ENCODE measurements at places on chromosomes 11 and 22. TPM values are rescaled to one million over a fixed set of nuclear protein-coding genes. Genes with fewer than 3 reads are reported as not detected.
A peak's percentile ranks its signal among the peaks of the same experiment; 100 is the strongest.

Gene PDGFD
- total RNA-seq, result 8.0 TPM

Gene TAGLN
- total RNA-seq, result 187 TPM

Gene TREH
- 0.62 TPM for total RNA-seq

GRCh38 chr11:121466063-121466794, 13.5 kb upstream of the SORL1-AS1 start:
- H3K36me3 ChIP-seq, result no peaks in the 10 kb centered on the region
- DNase-seq, result peak; percentile 93
- H3K27ac ChIP-seq, result peak overlapping the region; percentile 51
- no peak overlapping the region for H3K4me3 ChIP-seq
- no peaks in the 10 kb centered on the region for H3K27me3 ChIP-seq

DNA sequence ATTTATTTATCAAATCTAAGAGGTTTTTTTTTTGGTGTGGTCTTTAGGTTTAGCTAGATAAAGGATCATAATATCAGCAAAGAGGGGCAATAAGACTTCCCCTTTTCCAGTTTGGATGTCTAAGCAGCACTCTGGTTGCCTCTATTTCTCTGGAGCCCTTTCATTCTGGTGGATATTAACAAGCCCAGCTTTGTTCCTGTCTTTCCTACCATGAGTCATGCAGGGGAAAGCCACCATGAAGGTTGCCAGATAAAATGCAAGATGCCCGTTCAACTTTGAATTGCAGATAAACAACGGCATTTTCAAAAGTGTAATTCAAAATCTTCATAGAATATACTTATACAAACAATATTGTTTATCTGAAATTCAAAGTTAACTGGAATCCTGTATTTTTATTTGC, 143.6 kb downstream of the ADAMTS15 start:
- no peaks in the 10 kb centered on the region for H3K4me1 ChIP-seq
- no peaks in the 10 kb centered on the region for H3K27me3 ChIP-seq
- no peak for DNase-seq
- H3K4me3 ChIP-seq, result no peak overlapping the region
- no peaks in the 10 kb centered on the region for H3K36me3 ChIP-seq

- no peaks in the 10 kb centered on the region for H3K4me1 ChIP-seq
- H3K27ac ChIP-seq, result no peak overlapping the region
These were observed 36.1 kb upstream of the ANKK1 start for GRCh38 chr11:113351480-113351879.

Data from testis (tissue), 5 donors.